HFFc6 (cell line): ENCODE measurements at places on chromosomes 1 and 21. TPM values are rescaled to one million over a fixed set of nuclear protein-coding genes. Genes with fewer than 3 reads are reported as not detected.

The BEND5 gene
- not detected in 2 replicates for total RNA-seq

DNA sequence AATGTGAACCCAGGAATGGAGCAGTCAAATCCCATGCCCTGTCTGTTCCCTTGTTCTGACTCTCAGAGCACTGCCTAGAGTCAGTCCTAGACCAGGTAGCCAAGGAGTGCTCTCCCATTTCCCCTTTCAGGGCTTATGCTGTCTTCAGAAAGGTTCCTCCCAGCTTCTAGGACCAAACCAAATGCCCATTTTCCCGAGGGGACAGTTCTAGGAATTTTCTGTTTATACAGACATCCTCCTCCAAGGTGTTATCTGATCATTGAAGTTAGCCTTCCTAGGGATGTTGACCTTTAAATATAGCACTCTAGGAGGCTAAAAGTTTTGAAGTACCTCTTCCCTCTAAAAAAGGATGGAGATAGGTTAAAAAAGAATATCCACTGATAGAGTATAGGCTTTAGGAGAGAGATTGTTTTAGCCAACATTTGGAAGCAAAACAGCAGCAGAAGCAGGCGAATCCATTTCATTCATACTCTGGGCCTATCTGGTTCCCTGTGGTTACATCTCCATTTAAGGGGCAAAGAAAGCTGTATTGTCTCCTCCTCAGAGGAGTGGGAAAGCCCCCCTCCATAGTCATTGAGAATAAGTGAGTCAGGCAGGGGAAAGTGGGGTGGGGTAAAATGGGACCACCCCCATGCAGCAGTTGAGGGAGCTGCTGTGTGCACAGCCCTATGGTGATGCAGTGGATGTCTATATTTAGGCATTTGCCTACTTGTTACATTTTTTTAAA, 126.5 kb downstream of the SPATA46 start:
- no peak for DNase-seq

The TGFB2 gene
- 2.4 and 14.0 TPM in 2 replicates for total RNA-seq

The EDN2 gene
- total RNA-seq = not detected in 3 replicates

The KRTAP13-2 gene
- total RNA-seq = not detected in 3 replicates

GRCh38 chr1:244054924-244055263, 3.8 kb downstream of the ZBTB18 start:
- no peak for DNase-seq

The ETV3L gene
- not detected in 3 replicates for total RNA-seq

- DNase-seq = no peak
These were observed 16.6 kb upstream of the USP1 start for GRCh38 chr1:62420214-62420613.

DNA sequence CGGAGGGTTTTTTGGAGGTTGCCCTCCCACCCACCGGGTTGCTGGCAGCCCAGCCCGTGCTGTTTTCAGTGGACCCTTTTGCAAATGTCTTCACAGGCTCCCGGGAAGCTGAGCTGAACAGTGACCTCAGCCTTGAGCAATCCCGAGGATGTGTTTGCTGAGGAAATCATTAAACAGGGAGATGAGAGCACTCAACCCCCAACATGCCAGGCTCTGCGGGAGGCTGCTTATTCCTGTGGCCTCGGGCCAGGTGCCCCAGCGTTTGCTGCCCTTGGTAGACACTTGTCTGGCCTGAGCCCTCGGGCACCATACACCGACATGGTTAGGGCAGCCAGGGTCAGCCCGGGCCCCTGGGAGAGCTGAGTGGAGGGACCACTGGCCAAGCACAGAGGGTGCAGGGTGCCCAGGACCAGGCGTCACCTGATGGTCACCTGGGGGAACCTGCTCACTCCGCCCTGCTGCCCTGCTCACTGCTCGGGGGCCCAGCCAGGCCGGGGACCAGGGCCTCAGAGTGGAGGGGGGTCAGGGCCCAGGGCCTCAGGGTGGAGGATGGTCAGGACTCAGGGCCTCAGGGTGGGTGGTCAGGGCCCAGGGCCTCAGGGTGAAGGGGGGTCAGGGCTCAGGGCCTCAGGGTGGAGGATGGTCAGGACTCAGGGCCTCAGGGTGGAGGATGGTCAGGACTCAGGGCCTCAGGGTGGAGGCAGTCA, 42.5 kb upstream of the POFUT2 start:
- peak; percentile 79 for DNase-seq

The LEMD1 gene
- total RNA-seq = not detected in 3 replicates

The CFAP74 gene
- not detected in 3 replicates for total RNA-seq

DNA sequence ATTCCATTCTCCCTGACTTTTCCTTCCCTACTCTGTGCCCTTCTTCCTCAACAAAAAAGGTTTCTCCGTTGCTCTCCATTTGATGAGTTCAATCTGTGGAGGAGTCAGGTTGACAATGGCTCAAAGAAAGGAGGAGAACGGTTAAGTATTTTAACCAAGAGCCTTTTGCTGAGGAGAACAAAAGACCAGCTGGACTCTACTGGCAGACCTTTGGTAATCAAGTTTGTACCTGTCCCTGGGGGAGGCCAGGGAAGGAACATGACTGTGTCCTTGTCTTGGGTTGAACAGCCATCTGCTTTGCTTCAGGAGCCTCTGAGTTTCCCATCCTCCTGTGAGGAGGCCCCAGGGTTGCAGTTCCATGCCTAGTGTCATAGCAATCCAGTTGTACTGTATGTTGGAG, 29.9 kb downstream of the TTF2 start:
- no peak for DNase-seq

DNA sequence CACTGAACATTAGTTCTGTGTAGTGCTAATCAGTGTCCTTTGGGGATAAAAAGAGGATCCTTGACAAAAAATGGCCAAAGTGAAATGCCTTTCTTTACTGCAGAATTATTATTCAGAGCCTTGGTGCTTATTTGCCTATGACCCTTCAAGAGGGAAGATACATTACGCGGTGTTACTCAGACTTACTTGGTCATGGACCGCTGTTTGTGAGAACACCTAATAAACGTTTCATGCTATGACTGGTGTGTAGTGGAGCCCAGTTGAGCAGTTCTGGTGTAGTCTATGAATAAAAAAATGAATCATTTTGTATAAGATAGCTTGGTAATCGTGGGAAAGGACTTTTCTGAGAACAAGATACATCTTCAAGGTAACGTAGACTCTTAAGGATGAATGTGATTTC, 8.3 kb downstream of the NFYC start:
- DNase-seq = no peak

The MIXL1 gene
- not detected in 3 replicates for total RNA-seq

DNA sequence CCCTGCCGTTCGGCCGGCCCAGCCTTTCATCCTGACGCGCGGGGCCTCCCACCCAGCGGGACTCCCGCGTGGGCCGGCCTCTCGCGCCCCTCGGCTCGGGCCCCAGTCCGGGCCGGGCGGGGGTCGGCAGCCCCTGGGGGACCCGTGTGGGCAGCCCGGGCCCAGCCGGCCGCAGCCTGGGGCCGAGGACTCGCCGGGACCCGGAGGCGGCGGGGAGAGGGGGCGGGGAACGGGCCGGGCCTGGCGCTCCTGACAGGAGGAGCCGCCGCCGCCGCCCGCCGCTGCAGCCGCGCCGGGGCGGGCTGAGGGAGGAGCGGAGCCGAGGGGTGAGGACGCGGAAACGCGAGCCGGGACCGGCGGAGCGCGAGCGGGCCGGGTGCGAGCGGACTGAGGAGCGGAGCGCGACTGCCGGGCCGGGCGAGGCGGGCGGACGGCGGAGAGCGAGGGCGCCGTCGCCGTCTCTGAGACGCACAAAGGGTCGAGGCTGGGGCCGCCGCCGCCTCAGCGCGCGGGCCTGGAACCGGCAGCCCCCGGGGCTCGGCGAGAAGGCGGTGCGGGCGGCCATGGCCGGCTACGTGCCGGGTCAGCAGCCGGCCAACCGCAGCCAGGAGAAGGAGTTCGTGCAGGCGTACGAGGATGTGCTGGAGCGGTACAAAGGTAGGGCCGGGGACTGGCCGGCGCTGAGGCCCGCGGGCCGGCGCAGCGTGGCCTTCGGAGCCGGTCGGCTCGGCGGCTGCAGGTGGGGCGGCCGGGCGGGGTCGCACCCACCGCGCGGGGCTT, 79.1 kb downstream of the NDUFS5 start:
- DNase-seq = peak; percentile 43

DNA sequence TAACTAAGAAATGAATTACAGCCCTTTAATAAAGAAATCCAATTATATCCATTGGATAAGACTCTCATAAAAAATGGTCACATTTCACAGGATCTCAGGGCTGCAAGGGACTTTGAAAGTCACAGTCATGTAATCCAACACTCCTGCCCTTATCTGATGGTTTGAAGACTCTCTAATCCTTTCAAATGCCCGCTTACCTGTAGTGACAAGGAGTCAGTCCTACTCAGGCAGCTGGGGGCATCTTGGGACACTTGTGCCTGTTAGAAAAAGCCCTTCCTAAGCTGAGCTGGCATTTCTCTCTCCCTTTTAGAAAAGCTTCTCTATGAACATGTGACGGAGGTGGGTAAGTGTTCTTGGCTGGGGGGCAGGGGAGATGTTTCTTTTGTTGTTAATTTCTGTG, 11.0 kb upstream of the ZNF691 start:
- DNase-seq = no peak

- no peak for DNase-seq
These were observed 14.6 kb upstream of the SLC6A17 start for GRCh38 chr1:110135666-110136065.

DNA sequence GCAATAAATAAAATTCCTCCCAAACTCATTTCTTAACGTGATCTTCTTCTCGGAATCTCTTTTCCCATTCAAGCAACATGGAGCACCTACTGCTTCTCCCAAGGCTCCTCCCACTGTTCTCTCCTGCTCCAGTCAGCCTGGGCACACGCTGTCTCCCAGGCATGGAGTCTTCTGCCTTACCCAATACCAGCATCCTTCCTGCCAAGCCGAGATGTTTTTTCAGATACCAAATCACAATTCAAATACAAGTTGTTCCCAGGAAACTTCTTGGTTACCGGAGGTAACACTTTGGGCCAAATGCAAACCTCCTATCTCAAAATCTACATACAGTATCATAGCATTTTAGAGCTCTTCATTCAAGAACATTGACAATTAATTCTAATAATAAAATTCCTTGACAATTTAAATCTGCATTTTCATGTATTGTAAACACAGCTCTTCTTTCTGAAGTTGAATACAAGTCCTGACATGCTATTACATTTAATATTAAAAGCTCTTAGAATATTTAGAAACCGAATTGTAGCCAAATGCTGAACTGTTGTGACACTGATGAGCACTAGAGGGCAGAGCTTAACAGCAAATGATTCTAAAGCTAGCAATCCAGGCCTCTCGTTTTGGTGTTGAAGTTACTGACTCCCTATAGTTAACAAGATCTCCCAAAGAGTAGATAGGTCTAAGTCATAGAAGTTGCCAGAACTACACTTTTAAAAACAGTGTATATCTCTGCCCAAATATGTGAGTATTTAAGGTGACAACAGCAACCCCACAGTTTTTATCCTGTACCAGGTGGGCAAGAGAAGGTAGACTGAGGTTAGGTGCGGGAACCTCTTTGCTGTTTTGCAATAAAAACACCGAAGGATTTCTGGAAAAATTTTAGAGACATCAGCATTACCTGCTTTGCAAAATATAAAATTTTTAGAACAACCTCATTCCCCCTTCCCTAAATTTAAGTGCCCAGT, 52.3 kb downstream of the BCAR3 start:
- DNase-seq = peak; percentile 71

- DNase-seq = no peak
These were observed 94.4 kb downstream of the BARHL2 start for GRCh38 chr1:90622666-90623065.

DNA sequence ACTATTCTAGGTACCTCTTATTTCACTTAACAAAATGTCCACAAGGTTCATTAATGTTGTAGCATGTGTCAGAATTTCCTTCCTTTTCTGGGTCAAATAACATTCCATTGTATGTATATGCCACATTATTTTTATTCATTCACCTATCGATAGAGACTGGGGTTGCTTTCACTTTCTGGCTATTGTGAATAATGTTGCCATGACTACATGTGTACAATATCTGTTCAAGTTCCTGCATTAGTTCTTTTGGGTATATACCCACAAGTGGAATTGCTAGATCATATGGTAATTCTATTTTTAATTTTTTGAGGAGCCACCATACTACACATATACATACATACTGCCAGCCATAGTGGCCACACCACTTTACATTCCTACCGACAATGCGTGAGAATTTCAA, 158.4 kb downstream of the ZZZ3 start:
- DNase-seq = no peak

DNA sequence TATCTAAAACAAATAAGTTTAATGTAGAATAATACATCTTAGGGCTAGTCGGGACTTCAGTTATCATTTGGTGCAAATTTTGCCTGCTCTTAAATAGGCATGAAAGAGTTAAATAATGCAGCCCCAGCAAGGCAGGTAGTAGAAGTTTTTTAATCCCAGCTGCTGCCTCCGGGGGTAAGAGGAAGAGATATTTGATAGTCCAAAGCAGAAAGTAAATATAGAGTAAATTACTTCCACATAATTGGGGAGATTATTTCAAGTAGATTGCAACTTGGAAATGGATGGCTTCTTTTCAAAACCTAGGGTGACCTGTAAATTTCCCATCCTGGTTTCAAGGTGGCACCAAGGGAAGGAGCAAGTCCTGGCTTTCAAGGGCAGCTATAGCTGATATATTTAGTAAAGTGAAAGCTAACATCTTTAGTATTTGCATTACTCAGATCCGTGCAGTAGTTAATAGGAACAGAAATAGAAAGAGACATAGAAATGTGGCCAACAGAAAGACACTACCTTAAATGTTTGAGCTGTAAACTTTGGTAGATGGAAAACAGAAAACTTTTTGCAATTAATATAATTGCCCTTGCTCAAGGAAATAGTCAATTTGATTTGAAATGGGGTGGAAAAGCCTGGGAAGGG, 109.1 kb downstream of the LMO4 start:
- DNase-seq = no peak

- DNase-seq = no peak
These were observed 24.5 kb downstream of the TMPRSS2 start for GRCh38 chr21:41483415-41483814.

GRCh38 chr1:60394436-60394835, 320.9 kb upstream of the C1orf87 start:
- DNase-seq = no peak

GRCh38 chr1:228015276-228016180, 8.7 kb downstream of the WNT3A start:
- DNase-seq = peak; percentile 42

The LIN28A gene
- total RNA-seq = not detected in 3 replicates

The FCAMR gene
- total RNA-seq = not detected in 3 replicates

- DNase-seq = no peak
These were observed 21.7 kb upstream of the GRIK1 start for GRCh38 chr21:29961291-29962027.

DNA sequence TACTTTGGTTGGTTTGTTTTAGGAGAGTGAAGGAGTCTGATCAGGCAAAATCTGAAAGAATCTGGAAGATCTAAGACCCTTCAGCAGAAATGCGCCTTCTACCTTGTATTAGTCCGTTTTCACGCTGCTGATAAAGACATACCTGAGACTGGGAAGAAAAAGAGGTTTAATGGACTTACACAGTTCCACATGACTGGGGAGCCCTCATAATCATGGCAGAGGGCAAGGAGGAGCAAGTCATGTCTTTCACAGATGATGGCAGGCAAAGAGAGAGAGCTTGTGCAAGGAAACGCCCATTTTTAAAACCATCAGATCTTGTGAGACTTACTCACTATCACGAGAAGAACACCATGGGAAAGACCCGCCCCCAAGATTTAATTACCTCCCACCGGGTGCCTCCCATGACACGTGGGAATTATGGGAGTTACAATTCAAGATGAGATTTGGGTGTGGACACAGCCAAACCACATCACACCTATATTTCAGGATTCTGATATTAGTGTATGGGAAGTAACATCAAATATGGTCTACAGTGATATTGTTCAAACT, 99.3 kb downstream of the GLUL start:
- no peak for DNase-seq

- DNase-seq = no peak
These were observed 94.3 kb downstream of the RGS2 start for GRCh38 chr1:192903142-192903541.

GRCh38 chr1:54996359-54996868, 2.3 kb upstream of the BSND start:
- DNase-seq = peak; percentile 37
